ENCODE measurements at places on chromosomes 5 and 9. TPM values are rescaled to one million over a fixed set of nuclear protein-coding genes. Genes with fewer than 3 reads are reported as not detected.

MEGF10 gene
- 6.6 TPM for total RNA-seq

GLDC gene
- total RNA-seq = 0.44 TPM

- peak overlapping the region; percentile 33 for H3K4me3 ChIP-seq
- peak overlapping the region; percentile 89 for H3K27ac ChIP-seq
- peaks cover 10% of the 10 kb centered on the region for H3K36me3 ChIP-seq
- no peak for DNase-seq
These were observed 21.0 kb downstream of the RUSC2 start for GRCh38 chr9:35510754-35511428.

DNA sequence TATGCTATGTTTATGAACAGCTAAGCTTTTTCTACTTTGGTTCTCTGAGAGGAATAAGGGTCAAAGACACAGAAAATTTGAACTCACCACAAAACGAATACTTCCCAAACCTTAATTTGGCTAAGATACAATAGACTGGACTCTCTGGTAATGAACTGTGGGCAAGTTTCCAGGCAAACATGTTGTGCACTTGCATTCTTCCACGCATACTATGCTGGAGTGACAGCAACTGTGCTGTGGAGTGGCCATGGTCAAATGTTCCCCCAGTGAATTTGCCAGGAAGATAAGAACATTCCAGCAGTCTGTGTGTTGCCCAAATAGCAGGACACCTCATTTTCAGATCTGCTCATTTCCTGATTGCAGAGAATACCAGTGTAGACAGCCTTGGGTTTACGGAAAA is 275.3 kb upstream of the IL12B start:
- H3K36me3 ChIP-seq = peaks cover 1% of the 10 kb centered on the region
- H3K4me3 ChIP-seq = no peak overlapping the region
- H3K27me3 ChIP-seq = peaks cover 4% of the 10 kb centered on the region
- H3K4me1 ChIP-seq = peaks cover 3% of the 10 kb centered on the region
- DNase-seq = no peak
- no peak overlapping the region for H3K27ac ChIP-seq

DNA sequence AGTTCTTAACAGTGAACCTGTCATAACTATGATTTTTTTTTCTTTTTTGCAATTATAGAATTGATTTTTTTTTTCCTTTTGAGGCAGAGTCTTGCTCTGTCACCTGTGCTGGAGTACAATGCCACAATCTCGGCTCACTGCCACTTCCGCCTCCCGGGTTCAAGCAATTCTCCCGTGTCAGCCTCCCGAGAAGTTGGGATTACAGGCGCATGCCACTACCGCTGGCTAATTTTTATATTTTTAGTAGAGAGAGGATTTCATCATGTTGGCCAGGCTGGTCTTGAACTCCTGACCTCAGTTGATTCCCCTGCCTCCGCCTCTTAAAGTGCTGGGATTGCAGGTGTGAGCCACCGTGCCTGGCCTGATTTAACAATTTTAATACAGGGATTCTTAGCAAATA is 21.4 kb downstream of the UGCG start:
- no peaks in the 10 kb centered on the region for H3K27me3 ChIP-seq
- H3K4me3 ChIP-seq = no peak overlapping the region
- peaks cover 8% of the 10 kb centered on the region for H3K36me3 ChIP-seq

DNA sequence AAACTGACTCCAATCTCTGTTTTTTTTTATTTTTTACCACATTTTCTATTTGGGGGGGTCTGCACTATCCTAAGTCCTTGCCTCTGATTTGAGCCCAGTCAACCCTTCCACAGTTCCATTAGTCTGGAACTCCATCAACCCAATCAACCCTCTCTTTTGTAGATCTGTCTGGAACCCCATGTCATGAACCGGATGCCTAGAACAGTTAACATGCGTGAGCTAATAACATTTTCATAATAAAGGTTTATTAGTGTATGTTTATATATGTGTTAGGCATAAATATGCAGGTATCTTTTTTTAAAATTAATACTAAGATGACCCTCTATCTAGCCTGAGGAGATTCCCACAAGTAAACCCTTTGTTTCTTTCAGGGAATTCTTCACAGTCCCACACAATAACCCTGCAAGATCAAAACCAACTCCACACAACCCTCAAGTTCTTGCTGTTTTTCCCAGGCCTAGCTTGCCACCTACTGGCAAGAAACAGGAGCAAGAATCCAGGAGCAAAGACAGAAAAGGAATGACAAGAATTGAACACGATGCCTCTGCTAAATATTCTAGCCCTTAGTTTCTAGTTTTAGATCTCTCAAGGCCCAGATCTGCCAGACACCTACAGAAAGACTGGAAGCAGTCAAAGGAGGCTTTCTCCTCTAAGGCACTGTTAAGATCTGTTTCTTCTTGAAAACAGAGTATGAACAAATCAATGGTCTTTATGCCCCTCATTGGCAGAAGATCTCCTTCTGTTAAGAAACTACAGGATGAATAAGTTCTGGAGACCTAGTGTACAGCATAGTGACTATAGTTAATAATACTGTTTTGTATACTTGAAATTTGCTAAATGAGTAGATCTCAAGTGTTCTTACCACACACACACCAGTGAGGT is 100.4 kb downstream of the TRIM36 start:
- no peaks in the 10 kb centered on the region for H3K4me1 ChIP-seq
- no peaks in the 10 kb centered on the region for H3K36me3 ChIP-seq
- no peak overlapping the region for H3K27ac ChIP-seq
- peaks cover 43% of the 10 kb centered on the region for H3K27me3 ChIP-seq
- no peak overlapping the region for H3K4me3 ChIP-seq

GRCh38 chr5:172177176-172177575 is 10.8 kb downstream of the STK10 start:
- DNase-seq = no peak
- no peak overlapping the region for H3K27ac ChIP-seq
- H3K4me1 ChIP-seq = peaks cover 64% of the 10 kb centered on the region
- H3K4me3 ChIP-seq = no peak overlapping the region

All from chondrocyte (in vitro differentiated cells).